ENCODE measurements at places on chromosomes 7 and 10.

- no peak for DNase-seq
Measured at GRCh38 chr7:104933521-104933988, 80.5 kb upstream of the KMT2E start.

DNA sequence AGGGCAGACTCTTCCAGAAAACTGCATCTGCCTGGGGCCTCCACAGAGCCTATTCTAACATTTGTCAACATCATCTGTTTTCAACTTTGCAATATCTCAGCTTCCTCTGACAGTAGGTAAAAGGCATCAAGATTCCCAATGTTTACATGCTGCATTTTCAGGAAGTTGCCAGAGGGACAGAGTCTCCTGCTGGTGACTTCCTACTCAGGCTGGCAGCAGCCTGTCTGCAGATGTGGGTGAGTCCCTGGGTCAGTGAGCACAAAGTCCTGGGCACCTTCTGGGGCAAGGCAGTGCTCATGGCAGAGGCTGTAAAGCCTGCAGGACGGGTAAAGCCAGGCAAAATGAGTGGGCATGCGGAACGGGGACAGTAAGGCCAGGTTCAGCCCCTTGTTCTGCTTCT is 69.4 kb downstream of the EBF3 start:
- no peak for DNase-seq

GRCh38 chr10:100934084-100934659 is 21.4 kb downstream of the SLF2 start:
- no peak for DNase-seq

DNA sequence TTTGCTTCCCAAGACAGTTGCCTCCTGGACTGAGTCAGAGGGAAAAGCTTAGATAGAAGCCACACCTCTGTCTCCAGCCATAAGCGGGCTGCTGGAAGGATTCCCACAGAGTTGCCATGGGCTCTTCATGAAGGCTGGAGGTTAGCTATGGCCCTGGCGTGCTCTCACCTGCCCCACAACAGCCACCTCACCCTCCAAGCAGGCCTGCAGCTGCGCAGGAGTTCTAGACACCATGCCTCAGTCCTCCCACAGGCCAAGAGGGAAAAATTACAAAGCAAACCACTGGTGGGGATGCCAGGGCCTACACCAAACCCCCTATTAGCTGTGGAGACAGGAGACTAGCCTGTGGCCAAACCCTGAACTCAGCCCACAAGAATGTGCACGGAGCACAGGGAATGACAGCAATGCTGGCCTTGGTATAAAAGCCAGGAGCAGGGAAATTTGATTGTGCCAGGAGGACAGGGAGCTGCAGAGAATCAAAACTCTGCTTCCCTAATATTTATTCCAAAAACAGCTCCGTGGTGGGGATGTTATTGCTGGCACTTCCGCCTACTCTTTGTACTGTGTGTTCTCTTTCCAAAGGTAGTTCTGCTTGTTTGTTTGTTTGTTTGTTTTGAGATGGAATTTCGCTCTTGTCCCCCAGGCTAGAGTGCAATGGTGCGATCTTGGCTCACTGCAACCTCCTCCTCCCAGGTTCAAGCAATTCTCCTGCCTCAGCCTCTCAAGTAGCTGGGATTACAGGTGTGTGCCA is 60.3 kb upstream of the STK17A start:
- peak; percentile 98 for DNase-seq

DNA sequence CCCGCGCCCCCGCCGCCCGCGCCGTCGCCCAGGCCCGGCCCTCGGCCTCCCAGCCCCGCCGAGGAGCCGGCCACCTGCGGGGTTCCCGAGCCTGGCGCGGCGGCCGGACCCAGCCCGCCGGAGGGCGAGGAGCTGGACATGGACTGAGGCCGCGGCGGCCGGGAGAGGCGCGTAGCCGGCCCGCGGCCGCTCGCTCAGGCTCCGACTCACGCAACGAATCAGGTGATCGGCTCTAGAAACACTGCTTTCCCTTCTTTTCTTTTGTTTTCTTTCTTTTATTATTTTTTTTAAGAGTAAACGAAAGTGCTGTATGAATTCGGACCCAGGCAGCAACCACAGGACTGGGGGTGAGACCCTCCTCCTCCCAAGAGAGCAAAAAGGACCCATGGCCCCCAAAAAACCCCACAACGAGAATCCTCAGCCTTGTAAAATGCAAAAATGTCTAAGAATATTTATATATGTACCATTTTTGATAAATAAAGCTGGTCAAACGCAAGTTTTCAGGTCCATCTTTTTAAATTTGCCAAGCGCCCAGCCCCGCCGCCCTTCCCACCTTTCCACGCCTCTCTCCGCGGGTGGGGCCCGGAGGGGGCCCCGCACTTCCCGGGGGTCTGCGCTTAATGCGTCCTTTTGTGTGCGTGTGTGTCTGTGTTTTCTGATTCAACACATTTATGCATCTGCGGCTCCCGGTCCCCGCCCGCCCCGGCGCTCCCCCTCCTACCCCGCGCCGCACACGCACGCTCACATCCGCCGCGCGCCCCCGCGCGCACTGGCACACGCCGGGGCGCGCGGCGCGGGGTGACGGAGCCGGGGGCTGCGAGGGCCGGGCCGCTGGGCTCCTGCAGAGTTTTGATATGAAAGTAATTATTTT is 4.4 kb downstream of the UNCX start:
- DNase-seq: no peak
